Cortex of kidney (tissue), 1 donor: ENCODE measurements at places on chromosomes 1 and 21.

GRCh38 chr1:1302006-1302430 lies 5.7 kb downstream of the ACAP3 start:
- DNase-seq: no peak

DNA sequence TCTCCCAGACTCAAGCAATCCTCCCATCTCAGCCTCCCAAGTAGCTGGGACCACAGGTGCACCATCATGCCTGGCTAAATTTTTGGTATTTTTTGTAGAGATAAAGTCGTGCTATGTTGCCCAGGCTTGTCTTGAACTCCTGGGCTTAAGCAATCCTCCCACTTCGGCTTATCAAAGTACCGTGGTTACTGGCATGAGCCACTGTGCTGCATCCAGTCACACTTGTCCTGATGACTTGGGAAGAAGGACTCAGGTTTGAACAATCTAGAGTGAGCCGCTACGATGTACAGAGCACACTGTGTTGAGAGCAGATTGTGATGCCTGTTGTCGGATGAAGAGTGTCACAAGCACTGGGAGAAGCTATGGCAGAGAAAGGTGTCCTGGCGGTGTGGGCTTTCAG lies 27.2 kb downstream of the RNF187 start:
- DNase-seq: no peak

DNA sequence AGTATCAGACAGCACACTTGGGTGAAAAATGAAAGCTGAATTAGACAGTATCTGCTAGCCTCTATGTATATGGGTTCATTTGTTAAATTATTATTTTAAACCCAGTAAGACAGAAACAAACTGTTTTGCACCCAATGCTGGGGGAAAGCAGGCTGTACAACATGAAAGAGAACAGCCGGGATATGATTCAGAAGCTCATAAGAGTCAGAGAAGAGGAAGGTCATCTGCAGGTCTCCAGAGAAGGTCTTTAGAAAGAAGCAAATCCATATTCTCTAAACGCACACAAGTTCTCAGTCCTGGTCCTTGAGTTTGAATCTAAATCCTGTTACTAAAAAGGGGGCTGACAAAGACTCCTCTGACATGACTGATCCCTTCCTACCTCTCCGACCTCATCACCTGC lies 155.1 kb downstream of the SIPA1L2 start:
- no peak for DNase-seq

DNA sequence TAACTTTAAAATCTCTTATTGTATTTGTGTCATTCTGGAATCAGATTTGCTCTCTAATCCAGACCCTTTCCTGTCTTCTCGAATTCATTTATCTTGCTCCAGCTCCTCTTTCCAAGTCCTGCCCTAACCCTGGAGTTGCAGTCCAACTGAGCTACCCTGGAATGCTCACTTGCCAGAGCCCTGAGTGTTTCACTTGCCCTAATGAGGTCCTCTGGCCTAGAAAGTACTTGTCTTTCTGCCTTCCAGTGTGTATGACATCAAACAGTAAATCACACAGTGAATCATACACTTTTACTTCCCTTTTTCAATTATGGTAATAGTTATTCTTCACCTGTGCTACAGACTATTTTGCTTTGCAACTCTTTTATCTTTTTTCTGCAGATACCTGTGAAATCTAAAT lies 96.9 kb downstream of the NEK7 start:
- DNase-seq: no peak

DNA sequence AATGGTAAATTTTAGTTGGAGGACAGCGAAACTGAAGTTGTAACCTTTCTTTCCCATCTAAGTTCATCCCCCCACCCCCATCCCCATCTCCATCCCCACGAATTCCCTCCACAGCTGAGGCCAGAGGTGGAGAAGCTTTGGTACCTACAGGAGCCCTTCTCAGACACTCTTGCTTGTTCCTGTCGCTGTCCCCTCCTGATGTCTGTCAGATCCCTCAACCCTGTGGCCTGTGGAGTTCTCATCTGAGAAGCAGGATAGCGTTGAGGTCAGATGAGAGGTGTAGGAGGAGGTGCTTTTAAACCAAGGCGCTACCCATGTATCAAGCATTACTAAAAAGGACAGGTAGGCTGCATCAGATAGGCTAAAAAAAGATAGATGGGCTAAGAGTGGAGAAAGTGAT lies 769 bp downstream of the NTPCR start:
- no peak for DNase-seq

GRCh38 chr21:34031835-34032370 lies 41.5 kb upstream of the MRPS6 start:
- DNase-seq: no peak

DNA sequence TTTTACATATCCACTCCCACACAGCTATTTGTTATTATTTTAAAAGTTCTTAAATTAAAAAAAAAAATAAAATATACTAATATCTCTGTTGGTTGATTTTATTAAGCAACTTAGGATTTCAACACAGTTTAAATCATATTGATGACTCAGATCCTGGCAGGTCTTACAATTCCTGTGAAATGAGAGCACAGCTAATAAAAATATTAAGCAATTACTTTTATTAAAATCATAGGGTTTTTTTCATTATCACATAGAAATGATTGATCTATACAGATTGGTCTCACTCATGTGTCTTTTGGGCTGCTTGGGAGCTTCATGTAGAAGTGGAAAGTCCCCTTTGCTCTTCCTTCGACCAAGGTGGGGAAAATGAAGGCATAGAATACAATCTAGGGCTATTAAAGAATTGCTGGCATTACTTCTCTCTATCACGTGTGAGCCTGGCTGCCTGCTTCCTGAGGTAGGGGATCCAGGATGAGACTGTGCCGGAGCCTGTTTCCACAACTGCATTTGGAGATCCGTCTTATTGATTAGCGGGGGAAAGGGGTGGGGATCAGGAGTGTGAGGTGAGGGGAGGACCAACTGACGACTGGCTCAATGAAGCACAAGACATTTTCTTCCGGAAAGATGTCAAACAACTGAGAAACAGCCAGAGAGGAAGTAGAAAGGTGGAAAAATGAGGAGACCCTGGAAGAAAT lies 858.0 kb downstream of the USP25 start:
- no peak for DNase-seq

DNA sequence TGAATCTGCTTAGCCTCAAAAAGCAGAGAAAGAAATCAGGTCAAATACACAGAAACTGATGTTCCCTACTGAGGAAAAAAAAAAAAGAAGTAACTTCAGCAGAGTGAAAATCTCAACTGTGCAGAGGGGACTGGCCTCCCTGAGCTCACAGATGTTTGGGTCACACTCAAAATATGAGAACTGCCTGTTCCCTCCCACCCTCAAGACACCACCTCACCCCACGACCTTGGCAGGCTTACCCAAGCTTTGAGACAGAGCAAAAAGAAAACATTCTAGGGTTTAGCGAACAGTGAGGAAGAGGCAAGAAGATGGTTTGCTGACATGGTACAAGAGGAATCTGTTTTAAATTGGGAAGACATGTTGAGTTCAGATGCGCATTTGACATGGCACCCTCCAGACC lies 48.8 kb downstream of the NID1 start:
- DNase-seq: no peak

- DNase-seq: no peak
Observed at GRCh38 chr1:157404063-157404501, 148.2 kb downstream of the FCRL5 start.

DNA sequence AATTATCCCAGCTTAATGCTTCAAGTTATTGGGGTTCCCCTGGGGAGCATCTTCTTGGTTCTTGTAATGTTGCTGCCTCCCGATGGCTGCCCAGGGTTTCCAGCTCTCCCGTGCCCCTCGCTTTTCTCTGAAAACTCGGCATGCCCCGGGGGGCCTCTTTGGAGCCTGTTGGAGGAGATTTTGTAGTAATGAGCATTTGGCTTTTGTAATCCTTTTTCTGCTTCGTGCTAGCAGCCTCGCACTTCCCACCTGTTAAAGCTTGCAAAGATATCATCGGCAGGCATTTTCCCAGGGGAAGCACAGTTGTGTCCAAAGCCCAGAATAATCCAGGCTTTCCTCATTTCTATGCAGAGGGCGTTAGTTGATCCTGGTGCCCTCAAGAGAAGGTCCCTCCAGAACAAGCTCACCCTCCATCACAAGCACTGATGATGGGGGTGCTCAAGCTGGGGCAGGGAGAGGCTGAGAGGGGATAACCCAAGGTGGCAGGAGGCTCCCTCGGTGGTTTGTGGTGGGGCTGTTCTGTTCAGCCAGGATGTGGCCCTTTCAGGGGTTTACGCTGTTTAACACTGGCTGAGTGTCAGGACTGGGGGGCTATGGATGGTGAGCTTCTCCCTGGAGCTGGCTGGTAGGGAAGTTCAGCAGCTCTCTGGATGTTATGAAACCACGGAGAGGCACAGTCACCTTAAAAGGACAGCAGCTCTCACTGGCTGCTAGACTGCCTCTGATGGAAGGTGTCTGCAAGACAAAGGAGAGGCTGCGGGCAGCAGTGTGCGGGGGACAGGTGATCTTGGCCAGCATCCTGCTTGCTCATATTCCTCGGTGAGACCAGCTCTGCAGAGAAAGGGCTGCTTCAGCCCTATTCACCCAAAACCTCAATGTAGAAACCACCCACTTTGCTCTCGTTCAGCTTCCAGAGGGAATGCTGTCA lies 477.1 kb upstream of the VAMP3 start:
- no peak for DNase-seq

DNA sequence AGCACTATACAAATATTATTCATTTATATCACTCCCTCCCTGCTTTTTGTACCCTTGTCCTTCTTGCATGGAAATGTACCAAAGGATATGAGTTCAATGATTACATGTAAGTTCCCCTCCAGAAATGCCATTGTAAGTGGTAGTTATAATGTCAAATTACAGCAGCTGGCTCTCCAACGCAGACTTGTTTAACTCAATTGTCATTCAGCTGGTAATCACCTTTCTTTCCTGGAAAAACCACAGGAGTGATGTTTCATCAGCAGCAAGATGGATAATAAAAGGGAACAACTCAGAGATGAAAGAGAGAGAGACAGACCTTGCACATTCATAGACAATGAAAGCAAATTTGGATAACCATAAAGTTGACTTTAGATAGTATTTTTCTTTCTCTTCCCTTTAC lies 578.6 kb upstream of the PBX1 start:
- DNase-seq: no peak

- DNase-seq: no peak
Observed at GRCh38 chr1:234983564-234984238, 144.9 kb downstream of the TOMM20 start.

DNA sequence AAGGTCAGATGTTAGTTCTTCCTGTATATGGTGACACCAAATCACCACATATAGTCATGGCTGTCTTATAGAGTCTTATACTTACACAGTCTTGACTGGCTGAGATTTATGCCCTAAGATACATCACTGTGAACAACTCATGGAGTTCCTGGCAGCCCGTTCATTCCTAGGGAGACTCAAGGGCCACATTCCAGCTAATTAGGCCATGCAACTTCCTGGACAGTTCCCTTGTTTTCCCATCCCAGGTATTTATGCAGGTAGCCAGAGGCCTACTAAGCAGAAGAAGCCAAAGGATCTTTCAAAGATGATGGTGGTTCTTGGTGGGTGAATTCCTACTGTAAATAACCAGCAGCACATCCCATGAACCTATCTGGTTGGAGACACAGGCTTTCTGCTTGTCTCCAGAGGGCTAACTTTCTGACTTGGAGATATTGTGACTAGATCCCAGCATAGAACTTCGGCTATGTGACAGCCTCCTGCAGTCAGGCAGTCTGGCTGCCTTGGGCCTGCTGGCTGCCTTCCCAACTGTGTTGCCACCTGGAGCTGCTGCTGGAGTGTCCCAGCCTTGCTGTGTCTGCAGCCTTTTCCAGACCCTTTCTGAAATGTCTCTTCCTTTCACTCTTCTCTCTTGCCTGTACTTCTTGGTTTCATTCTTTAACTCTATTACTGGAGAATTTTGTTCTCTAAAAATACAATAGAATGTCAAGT lies 283.8 kb downstream of the CACNA1E start:
- no peak for DNase-seq

- no peak for DNase-seq
Observed at GRCh38 chr21:35113064-35113463, 64.0 kb upstream of the RUNX1 start.

- DNase-seq: no peak
Observed at GRCh38 chr1:43938892-43939587, 5.4 kb downstream of the ARTN start.

DNA sequence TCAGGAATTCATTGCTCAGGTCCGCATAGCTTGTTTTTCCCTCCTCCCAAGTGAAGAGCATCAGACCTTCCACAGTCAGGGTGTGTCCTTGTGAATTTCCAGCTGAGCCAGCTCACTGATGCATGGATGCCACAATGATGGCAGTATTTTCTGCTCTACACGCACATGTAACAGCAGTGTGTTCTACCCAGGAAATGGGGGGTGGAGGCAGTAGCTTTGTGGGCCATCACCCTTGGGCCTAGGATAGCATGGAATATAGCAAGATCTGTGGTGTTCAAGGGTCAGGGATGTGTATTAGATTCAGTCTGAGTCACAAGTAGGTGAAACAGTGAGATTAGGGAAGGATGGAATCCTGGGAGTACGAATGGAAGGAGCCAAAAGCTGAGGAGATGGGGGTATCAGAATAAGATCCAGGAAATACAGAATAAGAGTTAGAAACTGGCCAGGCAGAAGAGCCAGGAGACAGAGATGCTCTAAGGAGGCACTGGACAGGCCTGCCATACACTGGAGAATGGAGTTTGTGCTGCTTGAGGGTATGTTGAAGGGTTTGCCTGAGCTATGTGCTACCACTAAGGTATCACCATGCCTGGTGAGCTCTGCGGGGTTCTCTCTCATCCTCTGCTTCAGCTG lies 90.6 kb upstream of the CNIH3 start:
- DNase-seq: no peak

GRCh38 chr1:69494221-69494620 lies 73.5 kb upstream of the LRRC7 start:
- DNase-seq: no peak

GRCh38 chr1:29655945-29656850 lies 419.9 kb downstream of the PTPRU start:
- DNase-seq: no peak

- DNase-seq: no peak
Observed at GRCh38 chr1:236099355-236099974, 34.6 kb upstream of the NID1 start.

DNA sequence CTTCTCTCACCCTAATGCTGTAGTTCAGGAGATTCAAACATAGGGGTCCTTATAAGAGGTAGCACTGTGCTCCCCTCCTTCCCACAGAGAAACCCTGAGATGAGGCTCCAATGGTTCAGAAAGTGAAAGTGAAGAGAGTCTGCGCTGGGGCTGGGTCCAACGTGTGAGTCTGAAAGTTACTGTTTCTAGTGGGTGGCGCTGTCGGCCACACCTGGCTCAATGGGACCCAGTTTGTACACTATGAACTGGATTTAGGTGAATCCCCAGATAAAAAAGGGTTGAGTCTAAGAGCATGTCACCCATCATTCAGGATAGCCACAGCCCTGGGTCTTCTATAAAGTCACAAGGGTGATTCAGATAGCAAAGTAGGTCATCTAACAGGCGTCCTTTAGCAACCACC lies 2.8 kb downstream of the SMCP start:
- DNase-seq: no peak

- DNase-seq: no peak
Observed at GRCh38 chr1:242731446-242731845, 206.9 kb upstream of the PLD5 start.

GRCh38 chr1:192639607-192640368 lies 3.8 kb downstream of the RGS13 start:
- no peak for DNase-seq

- DNase-seq: no peak
Observed at GRCh38 chr21:39972471-39972870, 105.2 kb downstream of the PCP4 start.
